GDM1 (cell line): ENCODE measurements at places on chromosomes 2 and 18.

GRCh38 chr2:226791056-226791486 is 8.5 kb downstream of the IRS1 start:
- no peak for DNase-seq

DNA sequence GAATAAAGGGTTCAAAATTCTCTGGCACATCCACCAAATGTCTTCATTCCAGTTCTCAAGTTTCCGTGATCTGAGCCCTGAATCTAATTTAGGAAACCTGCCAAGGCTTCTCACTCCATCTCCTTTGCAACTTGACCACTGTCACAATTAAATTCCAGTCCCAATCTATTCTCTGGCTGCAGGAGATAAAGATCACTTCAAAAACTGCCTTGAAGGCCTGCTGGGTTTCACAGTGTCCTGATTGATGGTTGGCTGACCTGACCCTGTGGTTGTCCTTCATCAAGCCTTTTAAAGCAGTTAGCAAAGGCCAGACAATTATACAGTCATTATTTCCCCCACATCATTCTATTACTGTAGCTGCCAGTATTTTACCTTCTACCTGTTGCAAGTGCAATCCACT is 60.3 kb upstream of the DNAJC10 start:
- DNase-seq = no peak

DNA sequence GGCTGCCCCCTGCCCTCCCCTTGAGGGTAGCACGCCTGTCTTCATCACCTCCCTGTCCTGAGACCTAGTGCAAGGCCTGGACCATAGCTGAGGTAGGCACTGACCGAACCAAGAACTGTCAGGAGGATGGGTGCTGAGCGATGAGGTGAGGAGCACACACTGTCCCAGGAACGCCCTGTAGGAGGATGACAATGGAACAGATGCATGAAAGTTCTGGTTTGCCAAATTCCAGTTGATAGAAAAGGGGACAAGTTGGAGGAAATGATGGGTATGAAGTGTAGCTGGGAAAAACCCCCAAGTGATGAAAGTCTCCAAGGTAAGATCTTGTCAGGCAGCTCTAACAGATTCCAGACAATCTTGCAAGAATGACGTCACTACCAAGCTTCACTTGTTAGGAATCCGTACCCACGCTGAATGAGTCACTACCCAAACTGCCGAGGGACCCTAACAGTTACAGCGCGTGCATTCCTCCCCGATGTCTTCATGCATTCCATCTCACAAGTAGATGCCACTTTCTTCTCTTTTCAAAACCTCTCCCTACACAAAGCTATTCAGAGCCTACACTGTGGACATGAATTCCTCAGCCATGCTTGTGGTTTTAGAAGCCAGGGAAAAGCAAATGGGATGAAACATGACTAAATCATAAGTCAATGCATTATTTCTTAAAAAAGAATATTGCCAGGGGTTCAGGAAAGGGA is 27.6 kb downstream of the MRPL33 start:
- no peak for DNase-seq

DNA sequence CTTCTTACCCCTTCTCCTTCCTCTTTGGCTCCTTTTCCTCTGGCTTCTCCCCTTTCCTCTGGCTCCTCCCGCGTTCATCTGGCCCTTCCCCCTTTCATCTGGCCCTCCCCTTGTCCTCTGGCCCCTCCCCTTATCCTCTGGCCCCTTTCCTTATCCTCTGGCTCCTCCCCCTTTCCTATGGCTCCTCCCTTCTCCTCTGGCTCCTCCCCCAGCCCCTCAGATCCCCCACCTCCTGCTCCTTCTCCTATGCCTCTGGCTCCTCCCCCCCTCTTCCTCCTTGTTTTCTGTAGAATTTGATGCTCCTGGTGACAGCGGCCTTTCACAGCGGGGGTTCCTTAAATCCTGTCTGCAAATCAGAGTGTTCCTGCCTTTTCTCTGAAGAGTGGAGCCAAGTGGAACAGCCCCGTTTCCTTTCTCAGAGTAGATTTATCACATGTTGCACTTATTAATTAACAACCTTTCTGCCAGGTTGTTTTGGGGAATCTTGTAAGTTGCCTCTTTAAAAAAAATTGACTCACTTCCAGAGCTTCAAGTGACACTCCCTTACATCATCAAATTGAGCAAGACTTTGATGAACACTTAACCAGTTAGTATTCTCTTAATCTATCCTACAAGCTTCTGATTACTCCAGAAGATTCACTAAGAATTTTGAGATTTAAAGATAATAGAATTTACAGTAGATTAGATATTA is 27.9 kb downstream of the FABP1 start:
- no peak for DNase-seq

DNA sequence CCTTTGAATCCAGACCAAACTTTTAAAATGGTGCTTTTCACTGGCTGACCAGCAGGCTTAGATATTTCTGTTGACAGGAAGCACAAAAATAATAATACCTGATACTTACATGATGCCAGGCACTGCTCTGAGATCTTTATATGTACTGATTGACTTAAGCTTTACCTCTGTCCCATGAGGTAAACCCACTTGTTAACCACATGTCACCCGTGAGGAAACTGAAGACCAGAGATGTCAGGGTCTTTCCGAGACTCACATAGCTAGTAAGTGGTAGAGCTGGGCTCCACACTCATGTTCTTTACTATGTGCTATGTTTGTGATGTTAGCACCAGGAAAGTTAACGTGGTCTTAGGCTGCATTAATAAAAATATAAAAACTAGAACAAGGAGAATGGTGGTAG is 297.7 kb downstream of the PLCL1 start:
- no peak for DNase-seq

DNA sequence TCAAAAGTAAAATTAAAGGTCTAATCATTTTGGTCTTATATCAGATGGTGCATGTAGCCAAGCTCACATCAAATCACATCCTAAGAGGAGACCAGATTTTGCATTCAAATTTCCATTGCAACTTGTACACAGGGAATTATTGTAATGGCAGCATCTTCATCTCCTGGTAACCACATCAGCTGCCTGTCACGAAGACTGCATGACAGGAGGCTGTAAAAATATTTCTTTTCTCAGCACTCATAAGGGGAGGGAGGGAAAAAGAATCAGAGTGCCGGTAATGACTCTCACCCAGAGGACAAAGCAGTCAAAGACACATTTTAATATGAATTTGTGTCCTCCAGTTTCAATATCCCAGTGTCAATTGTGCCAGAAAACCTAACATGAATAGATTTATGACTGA is 216.7 kb downstream of the TMEM163 start:
- DNase-seq = no peak
